NCI-H187 (cell line): ENCODE measurements at places on chromosomes 16 and 17.

GRCh38 chr17:73900516-73900915, 256.3 kb upstream of the SDK2 start:
- no peak for DNase-seq

GRCh38 chr16:57479205-57479975, 6.9 kb downstream of the DOK4 start:
- peak; percentile 60 for DNase-seq

DNA sequence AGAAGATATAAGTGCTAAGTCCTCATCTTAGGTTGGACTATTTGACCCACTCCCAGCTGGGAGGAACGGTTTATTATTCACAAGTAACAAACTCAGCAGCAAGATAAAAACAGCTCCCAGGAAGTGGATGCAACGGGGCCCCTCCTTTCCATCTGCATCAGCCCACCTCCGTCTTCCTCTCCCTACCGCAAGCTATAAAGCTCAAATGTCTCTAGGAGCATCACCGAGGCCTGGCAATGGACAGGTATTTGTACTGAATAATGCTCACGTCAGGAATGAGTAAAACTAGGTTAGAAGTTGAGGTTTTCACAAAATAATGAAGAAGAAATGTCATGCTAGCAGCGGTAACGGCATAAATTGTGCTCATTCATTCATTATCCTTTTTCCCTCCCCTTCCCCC, 408.7 kb upstream of the PSMD7 start:
- DNase-seq = no peak

DNA sequence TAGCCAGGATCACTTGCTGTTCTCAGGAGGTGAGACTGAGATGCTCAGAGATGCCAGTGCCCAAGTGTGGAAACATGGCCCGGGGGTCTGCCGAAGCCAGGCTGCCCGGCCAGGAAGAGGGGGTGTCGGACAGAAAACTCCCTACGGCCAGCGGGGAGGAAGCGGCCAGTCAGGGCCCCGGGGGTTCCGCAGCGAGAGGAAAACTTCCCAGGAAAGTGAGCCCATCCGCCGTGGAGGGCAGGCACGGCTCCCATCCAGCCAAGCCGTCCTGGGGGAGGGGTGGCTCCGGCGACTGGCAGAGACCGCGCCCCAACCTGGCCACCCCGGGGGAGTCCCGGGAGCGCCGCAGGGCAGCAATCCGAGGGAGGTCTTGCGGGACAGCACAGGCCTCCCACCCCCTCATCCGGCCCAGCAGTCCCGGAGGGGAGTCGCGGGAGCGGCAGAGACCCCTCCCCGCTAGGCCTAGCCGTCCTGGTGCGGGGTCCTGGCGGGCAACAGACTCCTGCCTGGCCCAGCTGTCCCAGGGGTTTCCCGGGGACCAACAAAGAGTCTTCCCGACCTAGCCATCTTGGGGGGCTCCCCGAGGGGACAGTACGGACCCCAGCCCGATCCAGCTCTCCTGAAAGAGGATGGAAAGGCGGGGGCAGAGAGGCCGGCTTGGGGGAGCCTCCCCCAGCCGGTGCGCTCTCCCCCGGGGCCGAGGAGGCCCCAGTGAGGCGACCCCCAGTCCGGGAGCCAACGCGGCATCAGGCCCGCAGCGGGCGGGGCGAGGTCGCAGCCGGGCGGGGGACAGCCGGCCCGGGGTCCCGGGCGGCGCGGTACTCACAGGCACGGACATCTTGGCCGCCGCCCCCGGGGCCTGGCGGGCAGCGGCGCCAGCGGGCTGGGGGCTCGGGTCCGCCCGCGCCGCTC, 13.8 kb upstream of the BCAR1 start:
- DNase-seq = no peak

- no peak for DNase-seq
Observed at GRCh38 chr16:2853531-2854073, 4.4 kb downstream of the PRSS22 start.

GRCh38 chr17:67393809-67394397, 16.8 kb downstream of the PITPNC1 start:
- no peak for DNase-seq
